Naive thymus-derived CD8-positive, alpha-beta T cell (primary cell): ENCODE measurements at places on chromosomes 5 and 9. TPM values are rescaled to one million over a fixed set of nuclear protein-coding genes. Genes with fewer than 3 reads are reported as not detected.

Gene GPR150
- 1.6 TPM for total RNA-seq

Gene EIF4E1B
- total RNA-seq = not detected

Gene CTXN3
- not detected for total RNA-seq

Gene MYO10
- total RNA-seq = not detected

Gene ARAP3
- 41.4 TPM for total RNA-seq

DNA sequence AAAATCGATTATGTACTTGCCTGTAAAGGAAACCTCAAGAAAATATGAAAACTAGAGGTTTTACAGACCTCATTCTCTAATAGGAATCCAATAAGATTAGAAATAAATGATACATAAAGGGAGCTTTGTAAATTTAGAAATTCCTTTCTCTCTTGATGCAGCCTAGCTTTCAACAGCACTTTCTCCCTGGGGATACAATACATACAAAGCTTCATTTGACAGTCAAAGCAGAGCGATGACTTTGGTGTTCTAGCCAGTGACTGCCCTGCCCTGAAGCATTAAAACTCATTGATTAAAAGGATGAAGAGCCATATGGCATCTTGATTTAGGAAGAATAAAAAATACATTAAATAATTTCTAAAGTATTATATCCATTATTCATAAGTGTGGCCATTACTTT is 46.3 kb upstream of the GLIS3 start:
- no peak for DNase-seq

DNA sequence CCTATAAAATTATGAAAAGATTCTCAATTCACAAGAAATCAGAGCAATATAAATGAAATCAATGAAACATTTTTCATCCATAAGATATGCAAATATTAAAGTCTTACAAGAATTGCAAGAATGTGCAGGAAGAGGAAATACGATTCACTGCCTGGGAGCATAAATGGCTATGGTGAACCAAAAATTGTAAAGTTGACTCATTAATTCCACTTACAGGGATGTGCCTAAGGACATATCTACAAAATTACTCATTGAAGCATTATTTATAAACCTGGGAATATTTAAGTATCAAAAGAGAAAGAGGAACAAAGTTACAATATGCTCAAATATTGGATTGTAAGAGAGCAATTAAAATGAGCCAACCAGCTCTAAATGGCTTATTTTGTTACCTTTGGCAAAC is 6.9 kb upstream of the NIPSNAP3A start:
- no peak for DNase-seq

DNA sequence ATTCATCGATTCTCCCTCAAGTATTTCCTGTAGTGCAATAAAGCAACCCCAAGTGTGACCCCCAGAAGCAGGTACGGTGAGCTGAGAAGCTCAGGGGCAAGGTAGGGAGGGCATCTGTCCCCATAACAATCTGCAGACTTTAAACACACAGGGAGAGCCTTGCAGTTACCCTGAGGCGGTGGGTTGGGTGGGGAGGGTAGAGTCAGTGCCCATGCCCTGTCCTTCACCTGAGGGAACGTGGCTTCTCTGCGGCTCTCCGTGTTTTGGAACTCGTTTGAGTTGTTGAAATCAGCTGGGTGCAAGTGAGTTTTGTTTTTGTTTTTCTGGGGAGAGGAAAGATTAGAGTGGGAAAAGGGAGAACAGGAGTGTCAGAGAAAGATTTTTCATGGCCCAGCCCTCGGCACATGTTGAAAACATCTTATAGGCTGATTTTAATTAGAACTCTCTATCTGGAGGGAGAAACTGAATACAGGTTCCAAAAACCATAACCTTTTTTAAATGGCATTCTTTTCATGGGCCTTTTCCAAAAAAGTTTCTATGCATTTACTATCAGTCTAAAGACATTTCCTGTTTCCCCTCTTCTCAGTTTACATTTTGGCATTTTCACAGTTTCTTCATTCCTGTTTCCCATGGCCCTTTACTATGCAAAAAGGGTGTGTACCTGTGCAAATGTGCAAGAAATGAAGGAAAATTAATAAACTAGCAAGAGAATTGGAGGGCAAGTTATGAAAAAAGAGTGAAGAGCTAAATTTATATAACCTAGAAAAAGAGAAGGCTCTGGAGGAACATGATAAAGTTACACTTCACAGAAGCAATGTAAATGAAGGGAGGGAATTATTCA is 266.5 kb upstream of the VLDLR start:
- no peak for DNase-seq

GRCh38 chr9:113343732-113344231 is 3.7 kb upstream of the WDR31 start:
- no peak for DNase-seq

DNA sequence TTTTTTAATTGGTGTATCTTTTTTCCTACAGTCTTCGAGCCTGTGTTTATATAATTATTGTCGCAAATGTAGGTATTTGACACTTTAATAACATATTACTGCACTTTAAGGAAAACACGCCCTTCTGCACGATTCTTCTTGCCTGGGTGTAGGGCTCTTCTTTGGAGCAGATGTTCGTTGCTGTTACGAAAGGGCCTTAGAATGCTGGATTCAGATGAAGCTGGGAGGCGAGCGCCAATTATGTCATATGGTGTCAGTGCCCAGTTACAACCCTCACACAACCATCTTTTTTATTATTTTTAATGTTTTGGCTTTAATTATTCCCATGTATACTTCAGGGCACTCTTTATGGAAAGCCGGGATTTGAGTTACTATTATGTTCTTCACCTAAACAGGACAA is 553.0 kb downstream of the EBF1 start:
- DNase-seq = no peak

DNA sequence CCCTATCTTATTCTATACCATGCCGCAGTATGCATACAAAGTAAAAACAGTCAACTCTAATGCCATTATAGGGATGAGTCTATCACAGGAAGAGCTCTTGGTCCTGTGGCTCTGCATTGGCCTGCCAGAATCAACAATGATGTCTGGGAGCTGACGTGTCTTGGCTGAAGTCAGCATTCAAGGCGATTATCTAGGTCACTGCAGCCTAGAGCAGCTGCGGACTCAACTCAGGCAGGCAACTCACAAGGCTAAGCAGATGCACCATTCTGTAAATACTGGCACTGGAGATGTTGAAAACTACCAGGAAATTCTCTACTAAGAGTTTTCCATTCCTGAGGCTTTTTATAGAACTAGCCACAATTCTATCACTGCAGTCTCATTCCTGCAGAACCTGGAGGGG is 13.3 kb downstream of the SPATA9 start:
- DNase-seq = no peak

- DNase-seq = no peak
These were observed 189.1 kb downstream of the SREK1 start for GRCh38 chr5:66333192-66333591.

DNA sequence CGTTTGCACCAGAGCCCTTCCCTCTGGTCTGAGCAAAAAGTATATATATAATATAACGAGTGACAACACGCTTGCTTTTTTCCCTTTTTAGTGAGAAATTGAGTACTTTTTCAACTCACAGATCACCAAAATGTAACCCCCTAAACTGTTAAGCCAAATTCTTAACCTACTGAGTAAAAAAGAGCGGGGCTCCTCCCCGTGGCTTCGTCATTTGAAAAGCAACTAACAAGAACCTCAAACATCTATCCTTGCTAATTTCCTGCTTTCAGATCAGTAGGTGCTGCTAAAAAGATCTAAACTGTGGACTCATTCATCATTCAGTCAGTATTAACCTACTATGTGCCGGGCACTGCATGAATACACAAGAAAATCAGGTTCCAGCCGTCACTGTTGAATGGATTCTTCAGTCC is 1.0 kb upstream of the PTBP3 start:
- peak; percentile 73 for DNase-seq

GRCh38 chr9:108105885-108106284 is 616.3 kb upstream of the KLF4 start:
- no peak for DNase-seq
